ENCODE measurements at places on chromosomes 1 and 21.
A peak's percentile ranks its signal among the peaks of the same experiment; 100 is the strongest.

GRCh38 chr1:199452627-199453026 lies 574.9 kb upstream of the NR5A2 start:
- DNase-seq = no peak

DNA sequence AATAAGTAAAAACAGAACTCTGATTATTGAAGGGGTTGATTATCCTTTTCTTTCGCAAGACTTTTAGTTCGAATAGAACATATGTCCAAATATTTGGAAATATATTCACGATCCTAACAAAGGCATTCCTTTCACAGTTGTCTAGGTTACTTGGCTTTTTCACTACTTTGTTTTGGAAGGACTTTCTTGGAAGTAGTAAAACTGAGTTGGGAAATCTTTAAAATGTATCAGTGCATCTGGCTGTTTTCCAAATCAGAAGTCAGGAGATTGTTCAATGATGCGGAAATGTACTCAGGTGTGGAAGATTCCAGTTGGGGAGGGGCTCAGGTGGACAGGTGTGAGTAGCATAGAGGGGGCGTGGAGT lies 67.1 kb downstream of the SH3BGR start:
- DNase-seq = no peak

DNA sequence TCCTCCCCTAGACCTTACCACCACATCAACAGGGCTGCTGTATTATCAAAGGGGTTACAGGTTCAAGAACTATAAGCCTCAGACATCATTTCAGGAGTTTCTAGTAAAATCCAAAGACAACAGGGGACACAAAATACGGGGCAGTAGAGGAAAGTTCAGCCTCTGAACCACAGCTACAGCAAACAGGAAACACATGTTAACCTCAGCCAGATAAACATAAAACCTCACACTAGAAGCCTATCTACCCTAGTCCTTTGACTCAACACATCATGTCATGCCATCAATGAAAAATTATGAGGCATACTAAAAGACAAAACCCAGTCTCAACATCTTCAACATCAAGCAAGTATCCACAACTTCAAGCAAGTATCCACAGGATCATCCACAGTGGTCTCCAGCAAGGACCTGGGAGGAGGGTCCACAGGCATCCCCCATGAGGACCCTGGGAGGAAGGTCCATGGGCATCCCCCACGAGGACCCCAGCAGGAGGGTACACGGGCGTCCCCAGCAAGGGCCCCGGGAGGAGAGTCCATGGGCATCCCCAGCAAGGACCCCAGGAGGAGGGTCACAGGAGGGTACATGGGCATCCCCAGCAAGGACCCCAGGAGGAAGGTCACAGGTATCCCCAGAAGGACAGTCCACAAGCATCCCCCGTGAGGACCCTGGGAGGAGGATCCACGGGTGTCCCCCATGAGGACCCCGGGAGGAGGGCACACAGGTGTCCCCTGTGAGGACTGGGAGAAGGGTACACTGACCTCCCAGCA lies 440.0 kb downstream of the MATN1 start:
- DNase-seq = no peak

GRCh38 chr21:42314616-42315295 lies 453 bp downstream of the TFF3 start:
- no peak for DNase-seq

DNA sequence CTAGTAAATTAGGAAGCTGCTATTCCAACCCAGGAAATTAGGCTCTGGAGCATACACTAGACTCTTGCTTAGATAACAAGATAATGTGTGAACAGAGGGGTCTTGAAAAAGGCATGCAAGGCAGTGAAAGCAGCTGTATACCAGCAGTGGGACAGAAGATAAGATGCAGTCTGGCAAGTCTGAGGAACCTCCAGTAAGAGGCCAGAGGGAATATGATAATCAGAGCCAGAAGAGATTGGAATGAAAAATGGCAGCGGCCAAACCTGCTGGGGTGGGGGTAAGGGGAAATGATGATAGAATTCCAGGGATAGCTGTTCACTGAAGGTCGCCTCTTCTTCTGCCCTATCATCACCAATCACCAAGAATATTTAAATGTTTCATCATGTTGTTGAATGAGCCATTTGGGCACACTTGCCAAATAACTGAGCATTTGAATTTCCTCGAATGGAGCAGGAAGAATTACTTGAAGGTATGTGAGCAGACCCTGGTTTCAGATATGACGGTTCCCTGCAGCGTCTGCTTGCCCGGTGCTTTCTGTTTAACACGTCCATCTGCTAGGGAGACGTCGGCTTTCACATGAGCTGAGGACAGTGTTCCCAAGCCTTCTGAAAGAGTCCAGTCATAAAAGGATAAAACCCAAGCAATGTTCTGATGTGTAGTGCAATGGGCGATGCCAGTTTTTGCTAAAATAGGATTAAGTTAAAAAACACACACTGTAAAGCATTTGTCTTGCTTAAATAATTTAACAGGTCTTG lies 173.3 kb downstream of the RWDD3 start:
- no peak for DNase-seq

GRCh38 chr21:31340942-31341487 lies 3.0 kb downstream of the TIAM1 start:
- no peak for DNase-seq

DNA sequence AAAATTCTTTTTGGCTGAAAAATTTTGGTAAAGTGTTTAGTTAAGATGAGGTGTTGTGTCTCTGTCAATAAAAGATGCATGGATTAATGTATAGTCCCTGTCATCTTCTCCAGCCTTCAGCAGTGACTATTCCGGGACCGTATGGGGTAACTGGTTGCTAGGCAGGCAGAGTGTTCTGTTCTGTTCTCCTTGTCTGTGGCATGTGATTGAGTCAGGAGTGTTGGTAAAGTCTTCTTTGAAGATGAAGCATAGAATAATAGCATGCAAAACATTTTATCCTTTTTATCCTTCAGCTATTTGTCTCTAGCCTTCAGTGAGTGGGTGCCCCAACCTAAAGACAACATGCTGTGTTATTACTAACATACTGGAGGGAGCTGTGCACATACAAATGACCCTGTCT lies 74.6 kb downstream of the RGL1 start:
- no peak for DNase-seq

- DNase-seq = no peak
Observed at GRCh38 chr1:90007979-90008404, 13.1 kb downstream of the ZNF326 start.

- DNase-seq = no peak
Observed at GRCh38 chr1:184366997-184367396, 19.8 kb upstream of the C1orf21 start.

GRCh38 chr21:28215214-28215954 lies 777.3 kb downstream of the LTN1 start:
- DNase-seq = no peak

DNA sequence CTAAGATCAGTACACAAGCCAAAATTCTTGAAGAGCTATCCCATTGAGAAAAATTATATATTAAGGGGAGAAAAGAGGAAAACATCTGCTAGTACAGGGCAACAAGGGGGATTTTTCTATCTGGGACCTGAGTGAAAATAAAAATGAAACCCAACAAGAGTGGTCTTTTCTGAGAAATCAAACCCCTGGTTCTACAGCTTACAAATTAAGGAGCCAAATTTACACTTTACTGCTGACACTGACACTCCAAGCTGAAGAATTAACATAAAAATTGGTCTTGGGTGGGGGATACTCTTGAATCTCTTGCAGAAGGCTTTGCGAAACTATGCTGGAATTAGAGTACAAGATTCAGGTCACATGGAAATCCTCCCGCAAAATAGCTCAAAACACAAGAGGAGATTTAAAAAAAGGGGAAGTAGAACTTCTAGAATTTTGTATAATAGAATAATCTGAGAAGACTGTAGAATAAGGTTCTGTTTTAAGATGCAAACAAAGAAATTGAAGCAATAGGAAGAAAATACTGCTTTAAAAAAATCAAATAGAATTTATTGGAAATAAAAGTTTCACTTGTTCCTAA lies 32.1 kb upstream of the HSPA13 start:
- DNase-seq = no peak

DNA sequence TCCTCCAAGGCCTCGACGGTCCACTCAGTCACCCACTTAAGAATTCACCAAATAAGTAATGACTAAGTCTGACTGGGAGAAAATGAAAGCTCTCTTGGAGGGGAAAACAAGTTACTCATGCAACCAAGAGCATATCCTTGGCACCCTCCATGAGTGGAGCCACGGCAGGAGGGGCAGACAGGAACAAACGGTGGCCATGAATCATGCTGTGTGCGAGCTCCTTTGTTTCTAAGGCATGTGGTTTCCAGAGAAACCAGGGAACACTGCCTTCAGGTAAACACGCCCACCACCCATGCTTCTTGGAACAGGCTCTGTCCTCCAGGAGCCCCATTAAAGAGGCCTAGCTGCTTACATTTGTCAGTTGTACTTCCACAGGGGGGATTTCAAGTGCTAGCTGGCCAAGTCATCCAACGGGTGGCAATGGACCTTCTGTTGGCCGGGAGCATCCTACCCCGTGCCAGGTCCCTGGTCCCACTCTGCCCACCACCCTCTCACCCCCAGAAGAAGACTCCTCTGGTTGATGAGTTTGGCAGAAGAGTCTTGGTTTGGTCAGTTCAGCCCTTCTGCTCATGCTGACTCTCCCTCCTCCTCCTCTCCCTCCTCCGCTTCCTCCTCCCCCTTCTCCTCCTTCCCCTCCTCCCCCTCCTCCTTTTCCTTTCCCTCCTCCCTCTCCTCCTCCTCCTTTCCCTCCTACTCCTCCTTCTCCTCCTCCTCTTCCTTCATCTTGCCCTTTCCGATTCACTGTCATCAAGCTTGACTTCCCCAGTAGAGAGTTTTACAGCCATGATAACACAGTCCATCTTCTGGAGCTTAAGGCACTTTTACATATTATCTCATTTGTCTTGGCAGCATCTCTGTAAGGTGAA lies 107.6 kb downstream of the CCDC185 start:
- DNase-seq = no peak

GRCh38 chr21:34859976-34860653 lies 189.0 kb downstream of the RUNX1 start:
- DNase-seq = no peak

DNA sequence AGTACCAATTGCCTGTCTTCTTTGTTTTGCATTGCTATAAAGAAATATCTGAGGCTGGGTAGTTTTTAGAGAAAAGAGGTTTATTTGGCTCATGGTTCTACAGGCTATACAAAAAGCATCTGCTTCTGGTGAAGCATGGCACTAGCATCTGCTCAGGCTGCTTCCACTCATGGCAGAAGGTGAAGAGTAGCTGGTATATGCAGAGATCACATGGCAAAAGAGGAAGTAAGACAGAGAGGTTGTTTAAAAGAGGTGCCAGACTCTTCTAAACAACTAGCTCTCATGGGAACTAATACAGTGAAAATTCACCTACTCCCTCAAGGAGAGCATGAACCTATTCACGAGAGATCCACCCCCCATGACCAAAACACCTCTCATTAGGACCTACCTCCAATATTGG lies 56.7 kb upstream of the GUCA2B start:
- DNase-seq = no peak

GRCh38 chr1:48049823-48050535 lies 52.8 kb upstream of the TRABD2B start:
- no peak for DNase-seq

DNA sequence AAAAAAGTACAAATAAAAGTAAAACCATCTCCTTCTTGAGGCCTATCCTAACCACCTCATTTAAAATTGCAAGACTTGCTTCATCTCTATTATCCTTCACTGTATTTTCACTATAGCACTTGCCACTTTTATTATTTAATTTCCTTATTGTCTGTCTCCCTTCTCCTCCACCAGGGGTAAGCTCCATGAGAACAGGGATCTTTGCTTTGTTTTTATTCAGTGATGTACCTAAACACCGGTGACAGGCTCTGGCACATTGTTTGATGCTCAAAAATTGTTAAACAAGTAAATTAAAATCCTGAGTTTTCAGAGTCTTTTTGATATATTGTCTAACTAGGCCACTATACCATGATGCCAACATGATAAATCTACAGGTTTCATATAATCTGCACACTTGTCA lies 17.2 kb upstream of the SPEN start:
- no peak for DNase-seq

- DNase-seq = no peak
Observed at GRCh38 chr1:248802454-248802853, 23.3 kb downstream of the SH3BP5L start.

- no peak for DNase-seq
Observed at GRCh38 chr1:221517961-221518360, 223.9 kb downstream of the DUSP10 start.

DNA sequence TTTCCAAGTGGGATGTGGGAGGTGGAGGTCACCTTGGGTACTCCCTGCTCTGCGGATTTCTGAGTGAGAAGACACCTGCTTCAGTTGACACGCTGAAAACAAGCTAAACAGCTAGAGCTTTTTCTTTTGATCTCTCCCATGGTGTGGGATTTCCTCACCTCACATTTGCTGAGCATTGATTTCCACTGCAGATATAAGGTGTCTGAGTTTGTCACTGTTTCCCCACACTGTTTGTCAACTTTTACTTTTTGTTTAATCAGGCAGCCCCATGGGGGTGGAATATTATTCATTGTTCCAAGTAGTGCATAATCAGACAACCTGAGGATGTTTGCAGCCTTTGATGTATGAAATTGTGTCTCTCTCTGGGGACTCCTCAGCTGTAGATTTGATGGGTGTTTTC lies 49.5 kb downstream of the FASLG start:
- peak; percentile 22 for DNase-seq

GRCh38 chr1:97797403-97798183 lies 123.2 kb downstream of the DPYD start:
- no peak for DNase-seq

- DNase-seq = no peak
Observed at GRCh38 chr1:226895644-226896043, 25.2 kb downstream of the PSEN2 start.

DNA sequence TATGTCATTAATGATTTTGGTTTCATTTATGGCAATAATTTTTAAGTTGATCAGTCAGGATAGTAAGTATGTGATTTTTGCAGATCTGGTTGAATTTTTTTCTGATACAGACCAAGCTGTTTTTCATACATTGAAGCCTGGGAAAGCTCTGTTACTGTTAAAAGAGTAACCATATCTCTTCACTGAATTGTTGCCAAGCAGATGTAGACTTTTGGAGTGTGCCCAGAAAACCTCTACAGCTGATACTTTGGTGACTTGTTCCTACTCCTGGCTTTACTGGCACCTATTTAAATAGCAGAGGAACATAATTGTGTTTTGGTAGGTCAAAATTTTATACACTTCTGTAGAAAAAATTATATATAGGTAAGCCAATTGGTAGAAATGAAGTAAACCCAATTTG lies 49.4 kb downstream of the NFIA start:
- DNase-seq = no peak

- DNase-seq = no peak
Observed at GRCh38 chr21:29787361-29787909, 152.4 kb downstream of the GRIK1 start.

DNA sequence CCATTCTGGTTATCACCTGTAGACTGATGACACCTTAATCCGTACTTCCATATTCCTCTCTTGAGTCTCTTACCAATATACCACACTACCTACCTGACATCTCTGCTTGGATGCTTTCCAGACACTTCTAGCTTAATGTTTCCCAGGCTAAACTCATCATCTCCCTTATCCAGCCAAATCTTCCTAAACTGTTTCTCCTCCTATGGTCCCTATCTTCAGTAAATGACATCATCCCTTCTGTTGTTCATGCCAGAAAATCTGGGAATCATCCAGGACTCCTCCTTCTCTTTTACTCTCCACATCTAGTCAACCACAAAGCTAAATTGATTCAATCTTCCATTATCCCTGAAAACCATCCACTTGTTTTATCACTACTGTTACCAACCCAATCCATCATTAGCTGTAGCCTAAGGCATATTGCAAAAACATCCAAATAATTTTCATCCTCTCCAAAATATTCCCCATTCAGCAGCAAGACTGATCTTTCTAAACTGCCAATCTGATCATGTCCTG lies 464.1 kb upstream of the BEND5 start:
- DNase-seq = no peak

- DNase-seq = peak; percentile 12
Observed at GRCh38 chr1:92599184-92599583, 112.5 kb upstream of the GFI1 start.
